Stimulated activated CD4-positive, alpha-beta T cell treated with anti-CD3 and anti-CD28 coated beads, Interleukin-1b, Interleukin-23, amount 100 ng/mL, for 1 hour (primary cell): ENCODE measurements at places on chromosomes 11 and 22.

GRCh38 chr11:34416088-34416487 is 22.6 kb upstream of the CAT start:
- DNase-seq, result no peak

GRCh38 chr11:58028687-58029411 is 1.9 kb upstream of the OR6Q1 start:
- no peak for DNase-seq

DNA sequence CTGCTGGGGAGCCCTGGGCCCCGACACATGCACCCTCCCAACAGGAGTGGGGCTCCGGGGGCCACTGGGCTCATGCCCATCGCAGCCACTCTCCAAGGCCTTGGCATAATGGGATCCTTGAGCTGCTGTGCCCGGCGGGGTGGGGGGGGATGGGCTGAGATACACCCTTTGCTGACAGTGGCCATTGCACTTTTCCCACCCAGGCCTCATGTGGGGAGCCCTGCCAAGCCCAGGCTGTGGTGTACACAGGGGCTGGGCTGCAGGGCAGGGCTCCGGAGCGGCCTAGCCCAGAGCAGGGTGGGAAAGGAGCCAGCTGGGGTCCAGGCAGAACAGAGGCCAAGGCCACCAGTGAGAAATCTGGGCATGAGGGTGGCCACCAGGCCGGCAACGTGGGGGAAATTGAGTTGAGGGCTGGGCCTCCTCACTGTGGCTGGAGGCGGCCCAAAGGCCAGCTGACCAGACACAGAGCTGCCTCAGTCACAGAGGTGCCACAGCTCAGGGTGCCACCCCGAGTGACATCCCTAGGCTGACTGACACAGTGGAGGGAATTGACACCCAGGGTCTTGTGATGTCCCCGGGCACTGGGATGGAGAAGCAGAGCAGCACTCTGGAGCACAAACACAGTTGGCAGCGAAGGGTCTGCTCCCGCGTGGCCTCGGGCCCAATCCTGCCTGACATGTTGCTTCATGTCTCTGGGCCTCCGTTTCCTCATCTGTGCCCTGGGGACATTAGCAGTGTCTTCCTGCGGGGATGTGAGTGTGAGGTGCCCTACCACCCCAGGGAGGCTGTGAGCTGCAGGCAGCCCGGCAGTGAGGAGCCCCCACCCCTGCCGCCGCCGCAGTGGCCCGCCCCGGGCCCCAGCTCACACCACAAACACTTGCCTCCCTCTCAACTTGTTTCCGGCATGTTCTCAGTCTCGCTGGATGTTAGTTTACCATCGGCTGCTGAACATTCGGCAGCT is 30.4 kb downstream of the RTN4R start:
- no peak for DNase-seq

DNA sequence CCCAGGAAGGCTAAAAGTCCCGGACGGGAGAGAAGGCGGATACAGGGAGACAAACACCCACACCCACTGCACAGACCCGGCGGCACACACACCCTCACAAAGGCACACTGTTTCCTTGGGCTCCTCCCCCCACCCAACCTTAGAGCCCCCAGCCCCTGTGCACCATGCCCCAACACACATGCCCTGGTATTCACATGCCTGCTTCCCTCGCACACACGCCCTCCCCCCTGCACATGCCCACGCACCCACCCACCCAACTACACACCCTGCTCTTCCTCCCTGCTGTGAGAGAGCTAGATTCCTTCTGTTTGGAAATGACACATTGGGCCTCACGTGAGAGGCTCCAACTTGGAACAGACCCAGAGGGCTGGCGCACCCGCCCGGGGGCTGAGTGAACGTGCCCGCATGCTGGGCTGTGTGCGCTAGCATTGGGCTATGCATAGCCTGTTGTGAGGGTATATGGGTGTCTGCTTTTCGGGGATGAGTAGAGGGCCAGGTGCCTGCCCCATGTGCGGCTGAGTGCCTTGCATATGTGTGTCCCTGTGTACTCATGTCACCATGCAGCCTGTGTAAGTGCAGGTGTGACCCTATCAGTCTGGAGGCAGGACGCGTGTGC is 518 bp upstream of the CHRM1 start:
- no peak for DNase-seq

DNA sequence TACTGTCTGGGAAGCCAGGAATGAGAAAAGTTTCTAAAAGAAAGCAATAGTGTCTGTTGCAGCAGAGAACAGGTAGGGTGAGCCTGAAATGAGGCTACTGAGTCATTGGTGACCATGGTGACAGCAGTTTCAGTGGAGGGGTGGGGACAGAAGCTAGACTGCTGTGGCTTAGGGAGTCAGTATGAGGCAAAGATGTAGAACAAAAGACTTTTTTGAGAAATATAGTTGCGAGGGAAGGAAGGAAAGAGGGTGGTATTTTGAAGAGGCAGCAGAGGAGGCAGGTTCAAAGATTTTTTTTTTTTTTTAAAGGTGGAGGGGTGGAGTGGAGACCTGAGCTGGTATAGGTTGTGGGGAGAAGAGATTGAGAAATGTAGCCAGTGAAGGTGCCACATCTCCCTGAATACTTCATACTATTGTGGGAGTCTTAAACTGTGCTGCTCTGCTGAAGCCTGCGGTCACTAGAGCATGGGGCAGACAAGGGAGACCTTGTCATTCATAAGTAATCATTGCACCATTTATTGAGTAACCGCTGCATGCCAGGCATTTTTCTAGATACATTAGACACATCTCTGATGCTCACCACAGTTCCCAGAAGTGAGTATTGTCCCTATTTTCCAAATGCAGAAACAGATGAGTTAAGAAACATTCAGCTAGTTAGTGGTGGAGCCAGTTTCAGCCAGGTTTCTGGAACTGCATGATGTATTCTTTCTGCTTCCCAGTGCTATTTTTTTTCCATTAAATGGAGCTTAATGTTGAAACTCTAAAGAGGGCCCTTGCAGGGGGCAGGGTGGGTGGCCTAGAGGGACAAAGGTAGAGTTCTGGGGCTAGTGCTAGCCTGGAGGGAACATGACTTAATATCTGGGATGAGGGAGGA is 49.9 kb downstream of the STIM1 start:
- peak; percentile 27 for DNase-seq

- no peak for DNase-seq
Observed at GRCh38 chr22:44085743-44086270, 61.7 kb downstream of the PARVB start.

- DNase-seq, result no peak
Observed at GRCh38 chr22:32661296-32661695, 140.2 kb upstream of the TIMP3 start.

DNA sequence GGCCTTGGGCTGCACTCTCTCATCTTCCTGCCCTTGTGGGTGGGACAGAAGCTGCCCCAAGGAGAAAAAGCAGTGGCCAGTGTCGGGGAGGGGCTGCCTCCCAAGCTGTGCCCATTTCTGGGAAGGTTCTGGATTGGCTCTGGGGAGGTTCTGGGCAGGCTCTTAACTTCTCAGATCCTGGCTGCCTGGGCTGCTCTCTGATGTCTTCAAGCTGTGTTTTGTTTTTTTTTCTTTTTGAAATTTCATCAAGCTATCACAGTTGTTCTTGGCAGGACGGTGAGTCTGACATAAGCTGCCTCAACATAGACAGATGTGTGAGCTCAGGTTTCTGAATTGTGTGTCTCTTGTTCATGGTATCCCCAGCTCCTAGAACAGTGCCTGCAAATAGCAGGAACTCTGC is 1032.0 kb downstream of the BRD1 start:
- no peak for DNase-seq

- DNase-seq, result no peak
Observed at GRCh38 chr11:114340311-114341131, 44.3 kb downstream of the NNMT start.

DNA sequence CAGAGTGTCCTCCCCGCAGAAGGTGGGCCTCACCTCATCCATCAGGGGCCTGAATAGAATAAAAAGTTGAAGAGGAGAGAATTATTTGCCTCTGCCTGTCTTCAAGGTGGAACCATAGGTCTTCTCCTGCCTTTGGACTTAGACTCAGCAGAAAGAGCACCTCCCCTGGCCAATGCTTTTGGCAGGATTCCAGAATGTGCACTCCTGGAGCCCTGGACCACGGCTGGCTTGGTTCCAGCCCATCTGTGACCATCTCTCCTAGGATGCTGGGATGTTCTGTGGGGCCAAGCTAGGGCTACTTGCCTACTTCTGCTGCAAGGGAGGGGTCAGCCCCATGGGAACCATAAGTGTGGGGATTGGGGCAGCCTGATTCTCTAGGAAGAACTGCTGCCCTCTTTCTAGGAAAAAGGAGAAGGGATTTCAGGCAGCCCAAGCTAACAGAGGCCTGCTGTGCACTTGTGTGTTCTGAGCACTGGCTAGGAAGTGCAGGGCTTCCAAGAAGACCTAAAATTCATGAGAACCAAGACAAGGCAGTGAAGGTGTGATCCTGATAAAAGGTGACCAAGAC is 32.2 kb upstream of the SHANK2 start:
- no peak for DNase-seq

DNA sequence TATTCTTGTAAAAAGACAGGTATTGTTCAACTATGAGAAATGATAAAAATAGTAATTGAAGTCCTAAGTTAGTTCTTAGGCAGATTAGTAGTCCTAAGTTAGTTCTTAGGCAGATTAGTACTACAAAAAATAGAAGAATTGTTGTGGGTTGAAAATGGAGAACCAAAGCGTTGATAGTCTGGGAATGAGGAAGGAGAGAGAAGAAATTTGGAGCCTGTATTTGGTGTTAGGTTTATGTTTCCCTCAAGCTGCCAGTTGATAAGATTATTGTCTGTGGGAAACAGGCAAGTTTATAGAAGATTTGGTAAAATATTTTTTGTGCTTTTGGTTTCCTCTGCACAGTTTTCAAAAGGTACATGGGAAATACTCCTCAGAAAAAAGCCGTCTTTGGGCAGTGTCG is 3.6 kb downstream of the BCO2 start:
- DNase-seq, result no peak

GRCh38 chr11:128739589-128739988 is 45.7 kb downstream of the FLI1 start:
- DNase-seq, result no peak

DNA sequence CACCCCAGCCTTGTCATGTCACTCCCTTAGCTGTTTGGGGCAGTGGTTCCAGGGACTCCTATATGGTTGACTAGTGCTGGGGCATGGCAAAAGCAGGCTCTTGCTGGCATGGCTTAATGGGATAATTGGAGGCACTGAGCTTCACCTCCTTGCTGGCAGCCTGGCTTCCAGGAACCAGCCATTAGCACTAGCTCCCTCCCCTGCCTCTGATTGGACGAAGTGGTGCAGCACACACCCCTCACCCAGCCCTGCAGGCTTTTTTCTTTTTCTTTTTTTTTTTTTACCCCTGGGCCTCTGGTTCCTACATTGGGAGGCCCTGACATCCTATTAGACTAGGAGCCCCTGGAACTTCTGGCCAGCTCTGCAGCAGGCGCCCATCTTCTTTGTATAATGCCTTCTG is 18.6 kb downstream of the PHLDB1 start:
- DNase-seq, result no peak

DNA sequence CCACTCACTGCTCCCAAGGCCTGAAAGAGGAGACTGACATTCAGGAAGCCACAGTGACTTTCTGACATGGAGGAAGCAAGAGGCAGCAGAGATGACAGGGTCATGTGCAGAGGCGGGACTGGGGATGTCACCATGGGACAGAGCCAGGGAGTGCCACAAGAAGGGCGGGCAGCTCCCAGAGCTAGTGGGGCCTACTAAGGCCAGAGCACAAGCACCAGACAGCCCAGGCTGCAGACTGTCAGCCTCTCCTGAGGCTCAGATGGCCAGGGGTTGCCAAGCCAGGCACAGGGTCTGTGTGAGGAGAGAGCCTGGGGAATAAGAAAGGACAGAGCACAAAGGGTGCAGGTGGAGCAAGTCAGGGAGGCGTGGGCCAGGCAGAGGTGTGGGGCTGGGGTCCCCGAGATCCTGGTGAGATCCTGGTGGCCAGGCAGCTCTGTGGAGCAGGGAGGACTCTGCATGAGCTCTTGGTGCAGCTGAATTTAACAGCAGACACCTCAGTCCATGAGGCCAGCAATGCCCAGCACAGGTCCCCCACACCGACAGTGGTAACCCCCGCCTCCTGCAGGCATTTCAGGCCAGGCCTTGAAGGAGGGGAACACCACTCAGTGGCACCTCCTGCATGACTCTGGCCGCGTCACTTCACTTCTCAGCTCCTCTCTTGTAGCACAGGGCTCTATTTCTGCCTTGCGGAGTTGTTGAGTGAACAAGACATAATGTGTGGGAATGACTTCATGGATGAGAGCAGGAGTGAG is 52.3 kb downstream of the SGSM3 start:
- no peak for DNase-seq

GRCh38 chr22:42185915-42186439 is 55.4 kb upstream of the CYP2D6 start:
- DNase-seq, result no peak

DNA sequence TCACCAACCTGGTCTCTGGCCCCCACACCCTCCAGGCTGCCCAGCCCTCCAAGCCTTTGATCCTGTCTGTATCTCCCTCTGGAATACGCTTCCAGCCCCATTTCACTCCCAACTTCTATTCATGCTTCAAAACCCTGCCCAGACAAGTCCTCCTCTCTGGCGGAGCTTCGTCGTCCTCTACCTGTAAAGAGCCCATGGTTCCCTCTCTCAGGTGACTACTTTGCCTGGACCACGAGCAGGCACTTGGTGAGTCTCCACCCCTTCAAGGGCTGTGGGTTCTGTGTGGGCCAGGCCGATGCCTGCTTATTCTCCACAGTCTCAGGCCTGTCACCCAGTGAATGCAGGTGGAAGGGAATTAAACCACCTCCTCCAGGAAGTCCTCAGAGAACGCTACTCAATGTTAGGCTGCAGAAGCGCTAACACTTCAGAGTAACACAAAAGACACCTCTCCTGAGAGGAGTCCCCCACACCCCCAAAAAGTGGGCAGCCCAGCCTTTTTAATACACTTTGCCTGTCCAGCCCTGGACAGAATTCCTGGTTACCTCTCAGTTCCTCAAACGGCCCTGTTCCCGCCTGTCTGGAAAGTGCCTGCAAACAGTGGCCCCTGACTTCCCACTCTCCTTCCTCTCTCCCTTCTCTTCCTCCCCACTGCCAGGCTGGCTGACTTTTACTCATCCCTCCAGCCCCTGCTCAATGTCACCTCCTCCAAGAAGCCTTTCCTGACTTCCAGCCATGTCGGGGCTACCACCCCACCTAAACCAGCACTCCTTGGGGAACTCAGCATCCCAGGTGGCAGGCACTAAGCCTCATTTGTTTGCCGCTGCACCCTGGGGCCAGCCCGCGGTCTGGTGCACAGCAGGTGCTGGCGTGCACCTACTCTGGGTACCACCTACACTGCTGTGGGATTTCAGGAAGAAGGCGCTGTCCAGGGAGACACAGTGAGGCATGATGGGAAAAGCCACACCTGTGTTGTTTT is 9.0 kb downstream of the RAC2 start:
- no peak for DNase-seq

GRCh38 chr11:68353118-68353517 is 40.7 kb downstream of the LRP5 start:
- no peak for DNase-seq

DNA sequence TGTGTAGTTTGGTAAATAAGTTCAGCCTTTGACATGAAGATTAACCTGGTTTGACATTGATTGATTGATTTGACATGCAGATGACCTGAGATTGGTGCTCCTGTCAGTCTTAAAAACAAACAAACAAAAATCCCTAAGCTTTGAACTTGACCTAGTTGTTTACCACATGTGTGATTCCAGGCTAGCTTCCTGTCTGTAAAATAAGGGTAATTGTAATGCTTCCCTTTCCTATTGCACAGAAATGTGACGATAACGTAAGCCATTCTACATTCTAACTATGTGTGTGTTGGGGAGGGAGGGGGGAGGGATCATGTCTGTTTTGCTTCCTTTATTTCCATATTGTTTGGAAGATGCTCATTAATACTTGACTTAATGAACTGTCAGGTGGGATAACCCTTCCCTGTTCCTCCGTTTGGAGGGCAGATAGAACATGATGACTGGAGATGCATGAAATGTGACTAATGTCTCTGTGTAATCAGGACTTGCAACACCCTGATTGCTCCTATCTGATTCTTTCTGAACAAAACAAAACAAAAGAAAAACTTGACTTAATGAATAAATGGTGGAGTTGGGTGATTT is 106.1 kb upstream of the CLMP start:
- no peak for DNase-seq
